ENCODE measurements at places on chromosomes 1 and 21. TPM values are rescaled to one million over a fixed set of nuclear protein-coding genes. Genes with fewer than 3 reads are reported as not detected.

TFAP2E gene
- under 0.01 TPM for total RNA-seq

RNU1-4 gene
- total RNA-seq, result under 0.01 TPM

CHIA gene
- not detected for total RNA-seq

CFAP298 gene
- total RNA-seq, result 25.7 TPM

ABCD3 gene
- total RNA-seq, result 45.1 TPM

SELL gene
- 1.1 TPM for total RNA-seq

AMPD1 gene
- not detected for total RNA-seq

LRRC7 gene
- under 0.01 TPM for total RNA-seq

NAV1 gene
- total RNA-seq, result 23.0 TPM

BRDT gene
- not detected for total RNA-seq

GJA5 gene
- total RNA-seq, result 3.7 TPM

GUCA2A gene
- not detected for total RNA-seq

HSD3B1 gene
- total RNA-seq, result not detected

Measured in regular cardiac myocyte (primary cell).